ENCODE measurements at places on chromosomes 7 and 10. TPM values are rescaled to one million over a fixed set of nuclear protein-coding genes. Genes with fewer than 3 reads are reported as not detected.

The COL17A1 gene
- not detected for total RNA-seq

The FAM13C gene
- total RNA-seq = not detected

The ANXA8 gene
- total RNA-seq = not detected

The BTBD16 gene
- not detected for total RNA-seq

The MKI67 gene
- 113 TPM for total RNA-seq

The IGFBP1 gene
- not detected for total RNA-seq

The GPR15LG gene
- not detected for total RNA-seq

The IKZF1 gene
- total RNA-seq = 226 TPM

The CDHR1 gene
- 1.7 TPM for total RNA-seq

The ZNF853 gene
- total RNA-seq = 3.5 TPM

The HGF gene
- total RNA-seq = not detected

The NUTM2B gene
- 1.1 TPM for total RNA-seq

The ELOVL3 gene
- not detected for total RNA-seq

DNA sequence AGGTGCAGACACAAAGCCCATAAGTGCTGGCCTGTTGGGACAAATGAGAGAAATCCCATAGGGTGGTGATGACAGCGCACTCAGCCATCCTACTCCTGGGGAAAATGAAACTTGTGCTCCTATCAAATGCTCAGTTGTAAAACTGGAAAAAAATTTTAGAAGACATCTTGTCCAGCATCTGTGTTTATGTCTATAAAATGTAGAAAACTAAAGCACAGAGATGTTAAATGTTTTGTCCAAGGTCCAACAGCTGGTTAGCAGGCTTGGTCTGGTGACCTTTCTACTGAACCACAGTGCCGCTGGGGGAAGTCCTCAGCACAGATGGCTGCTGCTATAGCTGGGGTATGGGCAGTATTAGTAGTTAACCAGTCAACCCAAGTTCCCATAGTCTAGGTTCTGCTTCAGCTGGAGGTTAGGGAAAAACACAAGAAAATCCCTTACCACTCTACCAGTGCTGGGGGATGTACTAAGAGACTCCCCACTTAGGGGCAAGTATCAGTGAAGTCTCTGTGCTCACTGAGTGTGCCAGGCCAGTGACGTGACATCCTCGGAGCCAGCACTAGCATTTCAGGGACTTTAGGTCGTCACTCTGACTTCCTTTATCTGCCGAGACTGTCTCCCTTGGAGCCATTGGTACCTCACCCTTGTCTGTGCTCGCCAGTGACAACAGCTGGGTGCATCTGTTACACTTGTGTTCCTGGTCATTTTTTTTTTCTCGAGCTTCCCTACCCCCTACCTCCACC is 1.9 kb downstream of the TSPAN33 start:
- H3K4me3 ChIP-seq = no peak overlapping the region
- no peak for DNase-seq
- H3K4me1 ChIP-seq = no peaks in the 10 kb centered on the region
- H3K36me3 ChIP-seq = no peaks in the 10 kb centered on the region

- H3K36me3 ChIP-seq = peaks cover 15% of the 10 kb centered on the region
- H3K4me3 ChIP-seq = peak overlapping the region; percentile 35
- no peak for DNase-seq
Measured at GRCh38 chr7:143384148-143384547, 3.0 kb downstream of the ZYX start.

DNA sequence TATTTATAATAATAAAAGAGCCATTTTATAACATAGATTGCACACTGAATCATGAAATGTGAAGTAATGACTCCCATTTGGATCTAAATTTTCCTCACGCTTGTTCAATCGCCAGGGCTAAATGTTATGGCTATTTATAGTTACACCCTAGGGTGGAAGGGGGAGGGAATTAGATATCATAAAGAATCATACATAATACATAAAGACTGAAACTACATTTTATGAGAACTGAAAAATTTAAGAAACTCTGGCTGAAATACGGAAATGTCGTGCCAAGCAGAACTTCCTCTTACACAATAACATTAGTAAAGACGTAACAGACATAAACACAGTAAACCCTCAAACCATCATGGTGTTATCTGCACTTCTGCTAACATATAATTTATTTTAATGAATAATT is 327.5 kb upstream of the PHF14 start:
- H3K4me3 ChIP-seq = no peak overlapping the region
- no peak for DNase-seq
- no peaks in the 10 kb centered on the region for H3K27me3 ChIP-seq
- H3K36me3 ChIP-seq = no peaks in the 10 kb centered on the region

GRCh38 chr7:7099584-7100014 is 82.7 kb upstream of the C1GALT1 start:
- H3K27me3 ChIP-seq = no peaks in the 10 kb centered on the region
- H3K4me1 ChIP-seq = no peaks in the 10 kb centered on the region

GRCh38 chr10:127338399-127339110 is 142.2 kb upstream of the INSYN2A start:
- H3K4me1 ChIP-seq = peaks cover under 1% of the 10 kb centered on the region
- H3K4me3 ChIP-seq = no peak overlapping the region
- no peak for DNase-seq
- H3K27me3 ChIP-seq = no peaks in the 10 kb centered on the region
- H3K36me3 ChIP-seq = no peaks in the 10 kb centered on the region

DNA sequence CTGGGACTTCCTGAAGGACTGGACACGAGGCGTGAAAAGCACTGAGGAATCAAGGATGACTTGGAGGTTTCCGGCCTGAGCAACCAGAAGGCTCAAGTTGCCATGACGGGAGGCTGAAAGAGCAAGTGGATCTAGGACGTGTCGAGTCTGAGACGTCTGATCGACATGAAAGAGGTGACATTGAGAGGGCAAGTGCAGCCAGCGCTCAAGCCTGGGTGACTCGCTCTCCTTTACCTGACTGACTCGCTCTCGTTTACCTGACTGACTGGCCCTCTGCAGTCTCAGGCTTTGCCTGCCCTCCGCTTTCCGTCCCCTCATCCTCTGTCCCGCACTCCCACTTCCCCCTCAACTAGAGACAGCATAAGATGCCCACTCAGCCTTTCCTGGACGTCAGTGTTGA is 202.6 kb upstream of the FRMD4A start:
- H3K36me3 ChIP-seq = peaks cover 23% of the 10 kb centered on the region
- peaks cover 67% of the 10 kb centered on the region for H3K4me1 ChIP-seq
- DNase-seq = no peak
- no peaks in the 10 kb centered on the region for H3K27me3 ChIP-seq
- no peak overlapping the region for H3K4me3 ChIP-seq

DNA sequence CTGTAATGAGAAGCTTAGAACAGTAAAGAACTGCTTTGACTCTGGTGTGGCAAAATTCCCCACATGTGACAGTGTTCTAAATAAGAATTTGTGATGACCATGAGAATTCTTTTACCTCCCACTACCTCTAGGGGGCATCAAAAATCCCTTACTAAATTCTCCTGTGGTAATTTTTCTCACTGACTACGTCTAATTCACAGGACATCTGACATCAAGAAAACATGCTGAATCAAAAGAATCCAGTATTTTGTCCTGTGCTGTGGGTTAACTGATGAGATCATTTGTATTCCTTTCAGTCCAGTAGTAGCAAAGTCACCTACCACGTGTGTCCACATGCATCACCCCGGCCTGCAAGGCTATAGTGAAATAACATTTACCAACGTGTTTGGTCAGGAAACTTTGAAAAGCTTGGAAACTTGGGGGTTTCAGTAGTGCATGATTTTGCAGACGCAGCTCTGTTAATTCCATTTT is 103.8 kb downstream of the ATE1 start:
- DNase-seq = peak; percentile 7
- no peak overlapping the region for H3K4me3 ChIP-seq
- H3K36me3 ChIP-seq = no peaks in the 10 kb centered on the region
- H3K27me3 ChIP-seq = no peaks in the 10 kb centered on the region
- no peak overlapping the region for H3K27ac ChIP-seq

DNA sequence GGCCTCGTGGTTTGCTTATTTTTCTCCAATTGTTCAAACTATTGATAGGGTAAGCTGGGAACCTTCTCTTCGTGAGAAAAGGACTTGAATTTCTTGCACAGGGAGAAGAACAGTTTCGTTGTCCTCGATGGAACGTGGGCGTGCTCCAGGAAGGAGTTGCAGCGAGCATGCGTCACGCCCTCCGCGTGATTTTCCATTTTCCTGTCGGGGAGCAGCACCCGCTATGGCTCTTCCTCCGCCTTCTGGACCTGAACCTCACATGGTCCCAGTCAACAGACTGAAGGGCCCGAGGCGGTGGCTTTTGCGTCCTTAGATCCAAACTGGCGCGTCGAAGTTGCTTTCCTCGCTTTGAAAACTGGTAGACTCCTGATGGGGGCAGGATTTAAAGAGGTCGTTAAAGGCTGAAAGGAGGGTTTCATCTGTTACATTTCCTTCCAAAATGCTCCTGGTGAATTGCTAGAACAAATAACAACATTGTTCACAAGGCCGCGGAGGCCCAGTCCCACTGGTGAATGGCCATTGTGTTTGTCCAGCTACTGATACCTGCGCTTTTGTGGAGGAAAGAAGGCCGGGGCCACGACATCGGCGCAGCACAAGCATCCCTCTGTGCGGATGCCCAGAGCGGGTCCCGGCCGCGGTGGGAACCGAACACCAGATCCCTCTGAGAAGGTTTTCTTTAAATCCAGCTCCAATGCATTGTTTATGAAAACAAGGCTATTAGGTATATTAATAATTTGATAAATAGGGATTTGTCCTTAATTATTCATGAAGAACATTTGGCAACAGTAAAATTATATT is 75.9 kb downstream of the EBF3 start:
- H3K4me3 ChIP-seq = no peak overlapping the region
- no peak for DNase-seq
- no peaks in the 10 kb centered on the region for H3K27me3 ChIP-seq
- no peaks in the 10 kb centered on the region for H3K4me1 ChIP-seq
- no peaks in the 10 kb centered on the region for H3K36me3 ChIP-seq

GRCh38 chr7:12757443-12757842 is 70.0 kb downstream of the ARL4A start:
- H3K27me3 ChIP-seq = no peaks in the 10 kb centered on the region
- DNase-seq = no peak
- no peak overlapping the region for H3K4me3 ChIP-seq

GRCh38 chr10:112525200-112525599 is 78.2 kb downstream of the VTI1A start:
- H3K27ac ChIP-seq = no peak overlapping the region
- H3K36me3 ChIP-seq = no peaks in the 10 kb centered on the region
- DNase-seq = no peak
- H3K4me3 ChIP-seq = no peak overlapping the region
- no peaks in the 10 kb centered on the region for H3K4me1 ChIP-seq

DNA sequence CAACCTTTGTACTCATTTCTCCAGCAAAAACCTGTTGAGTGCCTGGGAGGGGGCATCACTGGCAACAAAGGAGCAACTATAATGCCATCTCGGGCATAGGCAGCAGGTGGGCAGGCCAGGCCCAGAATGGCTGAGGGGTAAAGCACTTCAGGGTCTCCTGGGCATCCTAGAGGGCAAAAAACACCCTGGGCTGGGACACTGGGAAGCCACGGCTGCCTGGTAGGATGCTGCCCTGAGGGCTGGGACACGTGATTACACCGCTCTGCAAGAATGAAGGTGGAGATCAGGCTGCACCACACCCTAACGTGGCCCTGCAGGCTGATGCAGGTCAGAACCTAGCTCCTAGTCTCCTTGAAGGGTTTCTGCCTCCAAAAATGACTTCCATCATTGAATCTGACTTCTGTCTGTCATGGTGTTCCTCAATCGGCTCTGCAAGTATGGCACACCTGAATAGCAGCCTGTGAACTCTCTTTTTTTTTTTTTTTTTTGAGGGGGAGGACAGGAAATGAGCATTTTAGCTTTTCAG is 4.5 kb upstream of the TRAPPC14 start:
- H3K27me3 ChIP-seq = no peaks in the 10 kb centered on the region
- H3K36me3 ChIP-seq = no peaks in the 10 kb centered on the region
- no peak overlapping the region for H3K27ac ChIP-seq
- peak overlapping the region; percentile 50 for H3K4me3 ChIP-seq

DNA sequence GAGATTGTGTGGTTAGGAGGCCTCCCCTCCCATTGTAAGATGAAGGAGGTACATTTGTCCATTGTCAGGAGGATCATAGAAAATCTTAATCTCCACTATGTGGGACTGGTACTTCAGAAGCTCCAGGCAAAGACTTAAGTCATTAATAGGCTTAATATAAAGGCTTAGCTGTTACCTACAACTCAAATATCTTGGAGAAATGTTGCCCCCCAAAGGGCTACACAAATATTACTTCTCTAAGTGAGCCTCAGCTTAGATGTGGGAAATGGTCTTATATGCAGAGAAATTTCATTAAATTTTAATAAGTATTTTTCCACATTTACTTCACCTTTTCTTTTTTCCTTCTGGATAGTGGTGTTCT is 27.2 kb downstream of the TAS2R41 start:
- DNase-seq = no peak
- no peaks in the 10 kb centered on the region for H3K4me1 ChIP-seq
- H3K27me3 ChIP-seq = no peaks in the 10 kb centered on the region
- no peak overlapping the region for H3K27ac ChIP-seq
- H3K4me3 ChIP-seq = no peak overlapping the region

GRCh38 chr7:129066290-129067131 is 11.6 kb upstream of the TNPO3 start:
- DNase-seq = no peak
- peak overlapping the region; percentile 75 for H3K27ac ChIP-seq
- no peaks in the 10 kb centered on the region for H3K36me3 ChIP-seq
- H3K27me3 ChIP-seq = no peaks in the 10 kb centered on the region
- H3K4me1 ChIP-seq = no peaks in the 10 kb centered on the region

DNA sequence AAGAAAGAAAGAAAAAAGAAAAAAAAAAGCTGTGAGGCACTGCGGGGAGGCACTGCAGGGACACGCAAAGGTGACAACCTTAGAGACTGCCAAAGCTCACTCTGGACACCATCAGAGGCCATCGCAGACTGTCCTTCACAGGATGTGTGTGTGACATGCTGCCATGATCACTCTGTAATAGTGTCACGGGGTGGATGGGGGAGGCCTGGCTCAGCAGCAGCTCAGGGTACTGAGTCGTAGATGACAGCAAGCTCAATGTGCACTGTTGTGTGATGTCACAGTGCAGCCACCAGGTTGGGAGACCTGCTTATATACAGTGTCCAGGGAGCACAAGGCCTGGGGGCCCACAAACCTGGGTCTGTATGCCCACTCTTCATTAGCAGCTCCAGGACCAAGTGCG is 83.3 kb downstream of the SLIT1 start:
- H3K27ac ChIP-seq = no peak overlapping the region
- no peaks in the 10 kb centered on the region for H3K4me1 ChIP-seq
- DNase-seq = no peak
- no peaks in the 10 kb centered on the region for H3K36me3 ChIP-seq
- H3K4me3 ChIP-seq = no peak overlapping the region

GRCh38 chr10:115052226-115052625 is 40.9 kb upstream of the ATRNL1 start:
- no peaks in the 10 kb centered on the region for H3K27me3 ChIP-seq
- no peaks in the 10 kb centered on the region for H3K4me1 ChIP-seq
- no peak overlapping the region for H3K27ac ChIP-seq
- no peaks in the 10 kb centered on the region for H3K36me3 ChIP-seq

- H3K36me3 ChIP-seq = no peaks in the 10 kb centered on the region
- no peaks in the 10 kb centered on the region for H3K4me1 ChIP-seq
- no peaks in the 10 kb centered on the region for H3K27me3 ChIP-seq
Measured at GRCh38 chr7:143444785-143445184, 1.5 kb downstream of the TAS2R60 start.
